Immature natural killer cell (primary cell): ENCODE measurements at places on chromosomes 11 and 22. TPM values are rescaled to one million over a fixed set of nuclear protein-coding genes. Genes with fewer than 3 reads are reported as not detected.

DNA sequence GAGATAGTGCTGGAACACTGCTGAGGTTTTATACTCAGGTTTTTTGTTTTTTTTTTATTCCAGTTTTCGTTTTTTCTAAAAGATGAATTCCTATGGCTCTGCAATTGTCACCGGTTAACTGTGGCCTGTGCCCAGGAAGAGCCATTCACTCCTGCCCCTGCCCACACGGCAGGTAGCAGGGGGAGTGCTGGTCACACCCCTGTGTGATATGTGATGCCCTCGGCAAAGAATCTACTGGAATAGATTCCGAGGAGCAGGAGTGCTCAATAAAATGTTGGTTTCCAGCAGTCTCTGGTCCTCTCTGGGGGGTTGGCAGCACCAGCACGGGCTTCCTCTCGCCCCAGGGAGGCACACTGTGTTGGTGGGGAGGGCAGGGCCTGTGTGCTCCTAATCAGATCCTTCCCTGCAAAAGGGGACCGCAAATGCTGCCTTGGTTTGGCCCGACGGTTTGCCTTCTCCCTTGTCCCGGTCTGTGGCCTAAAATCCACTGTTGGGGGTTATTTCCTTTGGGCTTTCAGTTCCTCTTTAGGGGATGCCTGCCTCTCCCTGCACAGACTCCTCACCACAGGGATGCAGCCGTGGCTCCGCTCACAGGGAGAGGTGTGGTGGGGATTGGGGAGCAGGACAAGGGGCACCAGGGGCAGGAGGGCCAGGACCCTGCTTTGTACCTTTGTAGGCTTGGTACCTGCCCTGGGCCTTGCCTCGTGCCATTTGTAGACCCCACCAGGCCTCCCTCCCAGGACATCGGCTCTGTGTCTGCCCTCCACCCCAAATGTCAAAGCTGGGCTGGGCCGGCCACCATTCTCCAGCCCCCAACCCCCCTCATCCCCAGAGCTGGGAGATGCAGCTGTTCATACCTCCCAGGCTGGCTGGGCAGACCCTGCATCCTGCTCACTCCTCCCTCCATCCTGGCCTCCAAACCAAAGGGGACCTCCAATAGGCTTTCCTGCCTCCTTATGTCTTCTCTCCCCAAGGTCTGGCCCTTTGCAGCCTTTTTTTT, 13.5 kb downstream of the MCAT start:
- peaks cover 3% of the 10 kb centered on the region for H3K36me3 ChIP-seq
- no peak overlapping the region for H3K4me3 ChIP-seq
- H3K4me1 ChIP-seq: no peaks in the 10 kb centered on the region
- DNase-seq: no peak

DNA sequence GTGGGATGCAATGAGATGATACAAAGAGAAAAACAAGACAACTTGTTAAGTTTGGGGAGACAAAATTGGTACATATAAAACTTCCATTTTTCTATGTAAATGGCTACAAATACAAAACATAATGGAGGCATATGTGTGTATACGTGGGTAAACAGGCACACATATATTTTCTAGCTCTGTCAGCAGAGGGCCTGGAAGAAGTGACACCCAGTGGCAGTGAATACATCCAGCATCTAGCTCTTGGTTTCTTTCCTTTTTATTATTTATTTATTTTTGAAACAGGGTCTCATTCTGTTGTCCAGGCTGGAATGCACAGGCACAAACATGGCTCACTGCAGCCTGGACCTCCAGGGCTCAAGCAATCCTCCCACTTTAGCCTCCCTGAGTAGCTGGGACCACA, 5.0 kb upstream of the RASL10A start:
- no peaks in the 10 kb centered on the region for H3K36me3 ChIP-seq
- no peak for DNase-seq
- no peak overlapping the region for H3K4me3 ChIP-seq
- H3K27ac ChIP-seq: no peak overlapping the region
- peaks cover 4% of the 10 kb centered on the region for H3K27me3 ChIP-seq
- H3K4me1 ChIP-seq: peaks cover 1% of the 10 kb centered on the region

DNA sequence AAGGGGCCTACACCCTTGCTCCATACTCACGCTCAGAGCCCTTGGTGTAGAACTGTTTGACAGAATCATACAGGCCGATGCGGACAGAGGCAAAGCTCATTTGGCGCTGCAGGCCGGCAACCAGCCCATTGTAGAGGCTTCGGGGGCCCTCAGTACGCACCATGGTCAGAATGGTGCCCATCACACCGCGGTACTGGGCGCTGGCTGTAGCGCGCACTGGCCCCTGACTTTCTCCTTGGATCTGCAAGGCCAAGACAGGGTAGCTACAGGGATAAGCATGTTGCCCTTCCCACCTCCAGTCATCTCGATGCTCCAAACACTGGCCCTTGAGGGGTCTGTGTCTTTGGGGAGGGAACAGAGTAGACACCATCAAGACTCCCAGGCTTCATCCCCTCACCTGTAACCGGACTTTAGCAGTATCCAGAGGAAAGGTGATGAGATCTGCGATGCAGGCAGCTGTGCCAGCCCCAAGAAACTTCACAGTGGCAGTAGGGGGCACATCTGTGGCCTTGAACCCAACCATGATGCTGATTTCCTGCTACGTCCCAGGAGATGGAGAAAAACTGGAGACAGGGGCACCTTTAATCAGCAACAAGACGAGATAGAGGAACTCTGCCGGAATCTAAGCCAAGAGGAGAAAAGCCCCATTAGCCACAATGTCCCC, 4.7 kb downstream of the UCP2 start:
- peaks cover 87% of the 10 kb centered on the region for H3K4me1 ChIP-seq
- no peak for DNase-seq
- H3K27me3 ChIP-seq: peaks cover 15% of the 10 kb centered on the region
- H3K4me3 ChIP-seq: peak overlapping the region; percentile 98
- peak overlapping the region; percentile 96 for H3K27ac ChIP-seq
- H3K36me3 ChIP-seq: peaks cover 59% of the 10 kb centered on the region

- H3K4me3 ChIP-seq: peak overlapping the region; percentile 72
- H3K27ac ChIP-seq: no peak overlapping the region
- peak; percentile 40 for DNase-seq
- H3K4me1 ChIP-seq: peaks cover 100% of the 10 kb centered on the region
- peaks cover 2% of the 10 kb centered on the region for H3K27me3 ChIP-seq
- peaks cover 3% of the 10 kb centered on the region for H3K36me3 ChIP-seq
These were observed 24.0 kb downstream of the TPST2 start for GRCh38 chr22:26565889-26566288.

DNA sequence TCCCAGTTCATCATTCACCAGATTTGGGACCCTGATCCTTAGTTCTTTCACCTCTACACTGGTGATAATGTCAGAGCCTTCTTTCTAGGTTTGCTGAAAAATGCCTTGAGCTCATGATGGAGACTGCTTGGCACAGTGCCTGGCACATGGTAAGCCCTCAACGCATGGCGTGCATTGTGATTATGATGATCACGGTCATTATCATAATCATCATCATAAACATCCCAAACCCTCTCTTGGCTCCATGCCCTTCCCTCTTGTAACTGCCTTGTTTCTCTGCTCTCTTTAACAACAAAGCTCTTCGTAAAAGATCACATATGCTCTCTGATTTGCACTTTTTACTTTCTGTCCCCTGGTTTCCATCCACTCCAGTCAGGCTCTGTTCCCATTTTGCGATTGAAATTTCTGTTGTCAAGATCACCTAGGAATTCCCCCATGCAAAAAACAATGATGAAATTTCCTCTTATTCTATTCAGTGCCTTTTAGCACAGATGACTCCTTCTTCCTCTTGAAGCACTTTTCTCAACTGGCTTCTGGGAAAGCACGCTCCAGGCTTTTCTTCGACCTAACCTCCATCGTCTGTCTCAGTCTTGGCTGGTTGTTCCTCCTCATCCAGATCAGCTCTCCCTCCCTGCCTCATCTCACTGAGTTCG, 479.1 kb downstream of the OPCML start:
- H3K27me3 ChIP-seq: no peaks in the 10 kb centered on the region
- no peaks in the 10 kb centered on the region for H3K36me3 ChIP-seq
- H3K27ac ChIP-seq: no peak overlapping the region
- H3K4me1 ChIP-seq: no peaks in the 10 kb centered on the region

DNA sequence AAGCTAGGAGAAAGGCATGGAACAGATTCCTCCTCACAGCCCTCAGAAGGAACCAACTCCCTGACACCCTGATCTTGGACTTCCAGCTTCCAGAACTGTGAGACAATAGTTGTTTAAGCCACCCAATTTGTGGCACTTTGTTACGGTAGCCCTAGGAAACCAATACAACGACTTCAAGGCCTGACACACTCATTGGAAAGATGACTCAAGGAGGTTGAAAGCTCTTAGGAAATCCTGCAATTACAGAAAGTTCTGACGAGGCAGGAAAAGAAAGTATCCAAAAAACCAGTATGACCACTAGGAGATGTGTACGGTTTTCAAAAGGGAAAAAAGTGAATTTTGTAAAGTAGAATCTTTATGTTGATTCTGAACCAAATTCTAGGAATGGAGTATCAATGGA, 161.4 kb downstream of the SWAP70 start:
- DNase-seq: no peak
- peaks cover 16% of the 10 kb centered on the region for H3K36me3 ChIP-seq
- H3K4me3 ChIP-seq: no peak overlapping the region
- no peak overlapping the region for H3K27ac ChIP-seq

DNA sequence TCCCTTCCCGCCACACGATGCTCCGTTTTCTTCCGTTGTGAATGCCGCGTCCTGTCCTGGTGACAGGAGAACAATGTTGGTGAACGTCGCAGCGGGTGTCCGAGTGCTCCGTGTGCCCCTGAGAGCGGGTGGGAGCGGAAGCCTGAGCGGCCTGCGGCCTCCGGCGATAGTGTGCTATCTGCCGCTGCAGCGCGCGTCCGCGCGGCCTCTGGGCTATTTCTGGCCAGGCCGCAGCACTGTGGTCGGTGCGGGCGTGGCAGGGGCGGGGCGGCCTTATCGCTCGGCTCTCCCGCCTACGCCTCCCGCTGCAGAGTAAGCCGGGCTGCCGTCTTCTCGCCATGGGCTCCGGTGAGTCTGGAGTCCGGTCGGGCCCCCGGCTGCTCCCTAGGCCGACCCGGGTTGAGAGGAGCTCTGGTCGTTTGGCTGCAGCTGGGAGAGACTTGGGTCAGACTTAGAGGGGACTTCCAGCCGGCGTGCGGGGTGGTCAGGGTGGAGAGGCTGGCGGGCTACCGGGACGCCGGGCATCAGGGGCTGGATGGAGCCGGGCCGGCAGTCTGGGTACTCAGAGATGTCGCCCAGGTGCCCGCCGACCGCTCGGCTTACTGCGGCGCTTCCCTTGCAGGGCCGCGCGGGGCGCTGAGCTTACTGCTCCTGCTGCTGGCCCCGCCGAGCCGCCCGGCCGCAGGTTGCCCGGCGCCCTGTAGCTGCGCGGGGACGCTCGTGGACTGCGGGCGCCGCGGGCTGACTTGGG, at the start of gene GP1BB:
GP1BB (plus strand) TSS at position 308 of the 751 bp plus-strand sequence; CDS start at position 339, 31 bp downstream.
- no peaks in the 10 kb centered on the region for H3K36me3 ChIP-seq
- H3K4me1 ChIP-seq: no peaks in the 10 kb centered on the region
- H3K27ac ChIP-seq: no peak within 1 kb of the TSS
- H3K4me3 ChIP-seq: peak within 1 kb of the TSS; percentile 58
- peaks cover 17% of the 10 kb centered on the region for H3K27me3 ChIP-seq

GRCh38 chr11:75601494-75601893, 39.4 kb downstream of the SERPINH1 start:
- no peaks in the 10 kb centered on the region for H3K4me1 ChIP-seq
- peaks cover 2% of the 10 kb centered on the region for H3K27me3 ChIP-seq
- no peak for DNase-seq
- H3K4me3 ChIP-seq: no peak overlapping the region
- H3K27ac ChIP-seq: no peak overlapping the region
- H3K36me3 ChIP-seq: no peaks in the 10 kb centered on the region

- DNase-seq: no peak
- peaks cover 8% of the 10 kb centered on the region for H3K4me1 ChIP-seq
- no peak overlapping the region for H3K4me3 ChIP-seq
- H3K27ac ChIP-seq: no peak overlapping the region
- peaks cover 9% of the 10 kb centered on the region for H3K27me3 ChIP-seq
These were observed 827 bp upstream of the TNNT3 start for GRCh38 chr11:1918436-1919315.

GRCh38 chr11:116707161-116707629, 65.6 kb downstream of the BUD13 start:
- H3K36me3 ChIP-seq: no peaks in the 10 kb centered on the region
- no peak overlapping the region for H3K27ac ChIP-seq
- no peak for DNase-seq
- no peaks in the 10 kb centered on the region for H3K4me1 ChIP-seq
- peaks cover 9% of the 10 kb centered on the region for H3K27me3 ChIP-seq

- DNase-seq: peak; percentile 70
- peak overlapping the region; percentile 45 for H3K4me3 ChIP-seq
- H3K27ac ChIP-seq: no peak overlapping the region
- H3K36me3 ChIP-seq: no peaks in the 10 kb centered on the region
These were observed 684 bp downstream of the TNFRSF13C start for GRCh38 chr22:41925783-41926460.

- DNase-seq: no peak
- no peak overlapping the region for H3K27ac ChIP-seq
- no peaks in the 10 kb centered on the region for H3K36me3 ChIP-seq
These were observed 38.0 kb downstream of the IGF2 start for GRCh38 chr11:2101171-2101675.

GRCh38 chr22:20180640-20181039, 29.8 kb upstream of the CCDC188 start:
- no peaks in the 10 kb centered on the region for H3K4me1 ChIP-seq
- H3K4me3 ChIP-seq: no peak overlapping the region
- H3K27me3 ChIP-seq: peaks cover 2% of the 10 kb centered on the region
- no peak for DNase-seq

DNA sequence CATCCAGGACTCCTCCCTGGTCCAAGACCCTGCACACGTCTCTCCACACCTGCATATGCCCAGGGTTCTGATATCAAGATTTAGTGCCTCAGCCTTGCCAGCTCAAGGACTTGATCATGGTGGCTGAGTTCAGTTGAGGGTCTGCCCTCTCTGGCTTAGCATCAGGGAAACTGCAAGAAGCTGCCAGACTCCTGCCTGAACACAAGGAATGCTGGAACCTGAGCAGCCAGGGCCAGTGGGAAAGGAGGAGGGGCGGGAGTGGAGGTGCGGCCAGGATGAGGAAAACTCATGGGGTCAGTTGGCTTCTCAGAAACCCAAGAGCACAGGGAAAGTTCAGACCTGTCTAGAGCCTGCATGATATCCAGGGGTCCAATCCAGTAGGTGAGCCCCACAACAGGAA, 546.1 kb downstream of the BUD13 start:
- no peak overlapping the region for H3K27ac ChIP-seq
- H3K27me3 ChIP-seq: peaks cover 1% of the 10 kb centered on the region
- no peak for DNase-seq
- no peaks in the 10 kb centered on the region for H3K4me1 ChIP-seq
- no peak overlapping the region for H3K4me3 ChIP-seq

GRCh38 chr22:28222052-28222451, 303.0 kb upstream of the PITPNB start:
- no peaks in the 10 kb centered on the region for H3K36me3 ChIP-seq
- no peak overlapping the region for H3K4me3 ChIP-seq
- no peaks in the 10 kb centered on the region for H3K4me1 ChIP-seq
- DNase-seq: no peak

The C11orf86 gene
- not detected for polyA plus RNA-seq

The RIMBP3B gene
- polyA plus RNA-seq: 0.12 TPM

The MEI1 gene
- polyA plus RNA-seq: 250 TPM

The TUB gene
- not detected for polyA plus RNA-seq

The OR51B2 gene
- polyA plus RNA-seq: not detected

The PTPRJ gene
- 18.0 TPM for polyA plus RNA-seq

The OR10G4 gene
- not detected for polyA plus RNA-seq

The MOGAT2 gene
- polyA plus RNA-seq: not detected

The OR4C6 gene
- not detected for polyA plus RNA-seq

The ARHGAP8 gene
- polyA plus RNA-seq: 2.0 TPM
